ENCODE measurements at places on chromosomes 2 and 18.

DNA sequence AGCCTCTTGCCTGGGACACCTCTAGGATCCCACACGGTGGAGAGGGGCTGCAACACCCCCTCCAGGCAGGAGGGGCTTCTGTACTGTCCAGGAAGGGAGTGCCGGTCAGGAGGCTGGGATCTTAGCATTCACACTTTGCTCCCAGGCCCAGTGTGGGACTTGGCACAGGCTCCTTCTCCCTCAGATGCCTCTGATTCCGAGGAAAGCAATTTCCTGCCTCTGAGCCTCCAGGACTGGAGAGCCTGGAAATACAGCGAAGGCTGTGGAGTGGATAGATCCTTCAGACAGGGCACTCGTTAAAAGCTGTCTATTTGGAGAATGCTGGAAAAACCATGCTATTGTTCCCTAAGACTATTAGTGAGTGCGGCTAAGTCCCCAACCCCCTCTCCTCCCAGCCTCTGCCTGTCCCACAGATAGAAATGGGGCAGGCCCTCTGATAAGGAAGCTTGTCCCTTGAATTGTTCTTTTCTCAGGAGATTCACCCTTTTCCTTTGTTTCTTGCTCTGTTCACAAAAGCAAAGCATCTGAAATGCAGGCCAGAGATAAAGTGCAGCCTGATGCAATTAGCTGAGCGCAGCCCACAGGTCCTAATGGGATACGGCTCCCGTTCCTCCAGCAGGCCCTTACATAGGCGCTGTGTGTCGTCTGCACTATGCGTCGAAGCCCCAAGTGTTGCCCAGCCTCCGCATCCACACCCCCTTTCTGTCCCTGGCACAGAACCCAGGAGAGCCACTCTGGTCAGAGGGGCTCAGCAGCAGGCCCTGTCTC, 252.2 kb downstream of the KLHL29 start:
- DNase-seq: no peak

DNA sequence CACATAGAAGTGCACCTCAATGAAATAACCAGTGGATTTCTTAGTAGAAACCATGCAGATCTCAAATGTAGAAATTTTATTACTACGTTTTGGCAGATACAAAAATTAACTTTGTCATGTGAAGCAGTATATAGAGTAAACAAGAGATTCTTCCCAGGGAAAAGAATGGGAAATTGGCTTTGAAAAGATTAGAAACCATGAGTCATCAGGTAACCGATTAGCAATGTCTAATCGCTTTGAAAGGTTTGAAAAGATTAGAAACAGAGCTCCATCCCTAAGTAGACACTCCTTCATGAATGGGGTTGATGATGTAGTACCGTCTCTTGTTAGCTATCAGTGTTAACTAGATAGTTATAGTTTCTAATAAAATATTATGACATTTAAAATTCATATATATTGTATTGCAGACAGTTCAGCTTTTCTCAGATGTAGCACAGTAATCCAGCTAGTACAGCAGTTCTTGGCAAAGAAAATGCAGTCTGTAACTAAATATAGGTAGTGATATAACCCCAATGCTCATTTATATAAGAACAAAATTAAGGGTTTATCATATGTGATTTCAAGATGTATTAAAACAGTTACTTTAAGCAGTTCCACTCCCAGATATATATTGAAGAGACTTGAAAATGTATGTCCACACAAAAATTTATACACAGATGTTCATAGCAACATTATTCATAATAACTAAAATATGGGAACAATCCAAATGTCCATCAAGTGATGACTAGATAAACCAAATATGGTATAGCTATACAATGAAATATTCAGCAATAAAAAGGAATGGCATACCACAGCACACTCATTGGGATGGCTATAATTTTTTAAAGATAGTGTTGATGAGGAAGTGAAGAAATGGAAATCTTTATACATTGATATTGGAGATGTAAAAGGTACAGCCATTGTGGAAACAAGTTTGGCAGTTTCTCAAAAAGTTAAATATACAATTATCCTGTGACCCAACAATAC, 113.9 kb downstream of the PTPN4 start:
- no peak for DNase-seq

DNA sequence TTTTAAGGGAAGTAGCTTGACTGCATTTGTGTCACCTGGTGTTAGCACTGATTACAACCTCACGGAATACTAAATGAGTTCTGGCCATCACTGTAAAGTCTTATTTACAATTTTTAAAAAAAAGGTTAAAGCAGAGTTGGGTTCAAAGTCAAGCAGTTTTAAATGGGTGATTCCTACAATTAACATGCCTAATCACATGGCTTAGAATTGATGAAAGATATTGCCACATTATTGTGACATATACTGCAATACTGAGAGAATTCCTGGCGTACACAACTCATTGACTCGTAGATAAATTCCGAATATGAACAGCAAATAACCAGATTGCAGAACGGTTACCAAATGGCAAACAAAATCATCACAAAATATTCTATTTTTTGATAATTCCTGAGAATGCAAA, 34.2 kb downstream of the ROCK2 start:
- no peak for DNase-seq

- DNase-seq: no peak
Measured at GRCh38 chr18:45825258-45826044, at the start of gene SIGLEC15. SIGLEC15 (plus strand) TSS chr18:45825675; CDS start chr18:45825729, 54 bp downstream.
